Breast epithelium (tissue), 4 donors: ENCODE measurements at places on chromosomes 16 and 17.

- DNase-seq, result peak; percentile 80
Measured at GRCh38 chr16:67438824-67439393, 8.0 kb downstream of the HSD11B2 start.

DNA sequence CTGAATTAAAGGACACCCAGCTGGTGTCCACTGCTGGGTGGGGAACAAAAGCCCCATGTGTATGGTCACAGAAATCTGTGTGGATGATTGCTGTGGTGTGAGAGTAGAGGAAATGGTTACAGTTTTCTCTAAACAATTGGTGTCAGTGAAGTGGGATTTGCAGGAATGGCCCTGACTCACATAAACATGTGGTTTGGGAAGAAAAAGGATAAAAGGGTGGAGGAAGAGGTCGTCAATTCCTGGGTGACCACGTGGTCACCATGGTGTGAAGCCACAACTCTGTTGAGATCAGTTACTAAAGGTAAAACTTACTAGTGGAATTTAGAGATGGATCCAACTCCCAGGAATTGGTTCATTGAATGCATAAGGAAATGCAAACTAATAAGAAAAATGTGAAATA lies 3.6 kb upstream of the TUBG2 start:
- no peak for DNase-seq

- DNase-seq, result no peak
Measured at GRCh38 chr16:83315271-83315670, 492.5 kb upstream of the HSBP1 start.

DNA sequence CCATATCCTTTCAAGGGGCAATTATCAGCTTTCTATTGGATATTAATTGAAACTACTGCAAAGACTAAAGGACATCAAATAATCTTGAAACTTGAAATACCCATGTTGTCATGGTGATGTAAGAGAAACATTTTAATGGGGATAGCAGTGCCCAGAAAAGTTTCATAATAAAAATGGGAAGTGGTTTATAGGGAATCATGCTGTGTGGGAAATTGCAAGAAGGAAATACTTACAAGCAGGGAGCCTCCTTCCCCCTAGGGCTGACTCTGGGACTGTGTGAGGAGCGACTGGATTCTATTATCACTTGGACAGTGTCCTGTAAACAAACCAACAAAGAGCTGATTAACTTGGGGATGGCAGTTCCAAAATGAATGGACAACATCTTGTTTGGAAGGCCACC lies 1393.1 kb upstream of the GOT2 start:
- DNase-seq, result no peak

DNA sequence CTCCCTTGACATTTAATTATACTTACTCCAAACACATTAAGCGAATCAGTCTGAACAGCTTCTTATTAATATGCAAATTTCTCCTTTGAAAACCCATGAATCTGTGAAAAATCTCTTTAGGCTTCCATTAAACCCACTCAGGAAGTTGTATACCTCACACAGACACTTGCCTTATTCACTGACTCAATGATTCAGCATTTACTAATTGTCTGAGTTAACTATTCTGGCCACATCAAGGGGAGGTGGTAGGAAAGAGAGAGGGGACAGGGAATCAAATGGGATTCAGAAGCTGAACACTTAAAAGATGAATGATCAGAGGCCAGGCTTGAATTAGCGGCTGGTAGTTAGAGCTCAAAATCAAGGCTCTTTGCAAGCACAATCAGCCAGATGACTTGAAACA lies 70.0 kb downstream of the HS3ST3A1 start:
- no peak for DNase-seq

DNA sequence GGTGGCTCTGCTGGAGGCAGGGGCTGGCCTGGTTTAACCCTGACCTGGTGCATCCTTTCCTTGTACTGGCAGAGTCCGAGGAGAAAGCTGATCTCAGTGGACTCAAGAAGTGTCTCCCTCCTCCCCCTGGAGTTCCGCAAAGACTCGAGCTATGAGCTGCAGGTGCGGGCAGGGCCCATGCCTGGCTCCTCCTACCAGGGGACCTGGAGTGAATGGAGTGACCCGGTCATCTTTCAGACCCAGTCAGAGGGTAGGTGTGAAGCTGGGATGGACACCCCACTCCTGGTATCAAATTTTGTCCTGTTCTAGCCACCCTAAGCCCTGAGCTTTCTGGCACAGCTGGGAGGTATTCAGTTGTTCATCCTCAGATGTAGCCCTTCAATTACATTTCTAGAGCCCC lies 42.5 kb downstream of the IL21R start:
- no peak for DNase-seq

DNA sequence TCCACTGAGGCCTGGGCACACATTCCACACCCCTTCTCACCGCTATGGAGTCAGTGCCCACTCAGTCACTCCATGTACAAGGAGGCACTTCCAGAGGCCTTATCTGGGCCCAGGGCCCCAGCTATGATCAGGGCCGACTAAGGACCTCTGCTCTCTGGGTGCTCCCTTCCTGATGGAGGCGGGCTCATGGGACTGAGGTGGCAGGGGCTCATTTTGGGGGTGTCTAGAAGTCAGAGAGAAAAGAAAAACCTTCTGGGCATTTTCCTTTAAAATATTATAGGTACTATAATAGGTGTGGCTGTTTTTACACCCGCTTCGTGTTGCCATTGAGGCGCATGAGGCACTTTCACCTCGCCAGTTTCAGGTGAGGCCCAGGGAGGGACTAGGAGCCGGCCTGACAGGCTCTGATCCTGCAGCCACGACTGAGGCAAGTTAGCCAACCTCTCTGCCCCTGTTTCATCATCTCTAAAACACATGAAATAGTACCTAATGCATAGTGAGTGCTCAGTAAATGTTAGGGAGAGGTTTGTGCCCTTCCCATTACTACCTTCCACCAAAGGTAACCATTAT lies 14.4 kb downstream of the B9D1 start:
- peak; percentile 33 for DNase-seq

DNA sequence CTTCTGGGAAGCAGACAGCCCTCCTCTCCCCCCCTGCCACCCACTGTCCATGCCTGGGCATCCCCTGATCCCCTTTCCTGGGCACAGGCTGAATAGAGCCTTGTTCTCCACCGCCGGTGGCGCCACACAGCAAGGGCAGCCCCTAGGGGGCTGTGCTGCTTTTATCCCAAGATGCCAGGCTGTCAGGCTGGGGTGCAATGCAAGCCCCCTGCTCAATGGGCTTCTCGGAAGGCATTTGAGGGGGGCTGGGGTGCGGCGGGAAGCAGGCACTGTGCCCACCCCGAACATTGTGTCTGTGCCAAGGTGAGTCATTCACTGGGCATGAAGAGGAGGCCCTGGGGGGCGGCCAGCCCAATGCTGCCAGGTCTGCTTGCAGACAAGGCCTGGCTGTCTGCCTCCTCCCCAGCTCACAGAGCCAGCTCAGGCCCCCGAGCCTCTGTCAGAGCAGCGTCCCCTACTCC lies 1.5 kb upstream of the GFAP start:
- peak; percentile 65 for DNase-seq

- DNase-seq, result no peak
Measured at GRCh38 chr17:58786586-58787295, 31.1 kb downstream of the PPM1E start.
